ENCODE measurements at places on chromosomes 16 and 17. TPM values are rescaled to one million over a fixed set of nuclear protein-coding genes. Genes with fewer than 3 reads are reported as not detected.

DNA sequence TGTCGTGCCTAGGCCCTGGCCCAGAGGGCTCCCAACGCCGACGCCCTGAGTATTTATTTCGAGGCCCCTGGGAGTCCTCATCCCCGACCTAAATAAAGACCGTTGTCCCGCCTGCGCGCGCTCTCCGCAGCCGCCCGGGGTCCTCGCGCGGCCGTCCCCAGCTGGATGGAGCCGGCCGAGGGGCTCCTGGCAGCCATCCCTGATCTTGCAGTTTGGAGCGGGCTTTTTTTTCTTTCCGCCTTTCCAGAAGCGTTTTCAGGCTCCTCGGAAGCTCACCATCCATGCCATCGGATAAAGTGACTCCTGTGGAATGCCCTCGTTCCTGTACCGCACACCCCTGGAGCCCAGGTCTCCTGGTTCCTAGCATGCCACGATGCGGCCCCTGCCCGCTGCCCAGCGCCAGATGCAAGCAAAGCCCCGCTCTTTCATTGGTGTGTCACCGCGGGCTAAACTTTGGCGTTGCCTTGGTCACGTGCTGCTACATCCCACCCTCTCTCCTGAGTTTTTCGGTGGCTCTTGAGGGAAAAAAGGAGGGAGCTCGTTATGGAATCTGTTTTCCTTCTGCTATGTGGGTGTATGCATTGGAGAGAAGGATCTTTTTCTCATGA is 716 bp downstream of the TMEM94 start:
- DNase-seq = peak; percentile 21

The IRF8 gene
- 210 TPM for total RNA-seq

DNA sequence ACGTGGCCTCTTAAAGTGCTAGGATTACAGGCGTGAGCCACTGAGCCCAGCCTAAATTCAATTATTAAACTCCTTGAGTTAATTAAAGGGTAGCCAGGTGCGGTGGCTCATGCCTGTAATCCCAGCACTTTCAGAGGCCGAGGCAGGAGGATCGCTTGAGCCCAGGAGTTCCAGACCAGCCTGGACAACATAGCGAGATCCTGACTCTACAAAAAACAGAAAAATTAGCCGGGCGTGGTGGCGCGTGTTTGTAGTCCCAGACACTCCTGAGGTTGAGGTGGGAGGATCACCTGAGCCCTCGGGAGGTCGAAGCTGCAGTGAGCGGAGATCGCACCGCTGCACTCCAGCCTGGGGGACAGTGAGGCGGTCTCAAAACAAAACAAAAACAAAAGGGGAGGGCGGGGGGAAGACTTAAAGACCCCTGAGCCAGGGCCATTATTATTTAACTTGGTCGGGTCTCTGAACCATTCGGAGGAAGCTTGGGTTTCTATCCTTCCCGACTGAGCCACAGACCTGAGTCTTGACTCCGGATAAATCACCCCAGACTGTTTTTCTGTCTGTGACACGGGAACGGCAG is 19.5 kb downstream of the BCL7C start:
- DNase-seq = no peak

- DNase-seq = no peak
These were observed 612.5 kb downstream of the KCNJ18 start for GRCh38 chr17:22304667-22305303.

DNA sequence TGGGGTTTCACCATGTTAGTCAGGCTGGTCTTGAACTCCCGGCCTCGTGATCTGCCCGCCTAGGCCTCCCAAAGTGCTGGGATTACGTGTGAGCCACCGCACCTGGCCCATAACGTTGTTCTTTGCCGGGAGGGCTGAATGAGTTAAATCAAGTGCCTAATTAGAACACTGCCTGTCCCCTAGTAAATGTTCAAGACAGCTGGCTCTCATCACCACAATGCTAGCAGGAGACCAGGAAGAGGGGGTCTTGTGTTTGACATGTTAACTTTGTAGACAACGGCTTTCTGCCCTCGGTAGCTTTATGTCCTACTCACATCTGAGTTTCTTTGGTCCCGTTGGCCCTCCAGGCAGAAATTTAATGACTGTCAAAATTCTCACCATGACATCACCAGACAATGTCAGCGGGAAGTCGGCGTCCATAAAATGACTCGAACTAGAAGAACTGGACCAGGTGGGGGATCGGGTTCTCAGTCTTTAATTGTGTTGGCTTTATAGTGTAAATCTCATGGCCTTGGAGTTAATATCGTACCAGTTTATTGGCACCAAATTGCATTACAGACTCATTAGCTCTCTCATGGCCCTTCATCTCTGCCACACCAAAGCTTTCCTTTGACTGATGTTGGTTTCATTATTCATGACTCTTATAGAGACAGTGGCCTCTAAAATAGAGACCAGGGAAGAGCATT is 11.4 kb upstream of the ITPRIPL2 start:
- no peak for DNase-seq

GRCh38 chr16:72400257-72401083 is 228.5 kb upstream of the PMFBP1 start:
- peak; percentile 60 for DNase-seq

- no peak for DNase-seq
These were observed 47.1 kb upstream of the MYOCD start for GRCh38 chr17:12618557-12618956.

DNA sequence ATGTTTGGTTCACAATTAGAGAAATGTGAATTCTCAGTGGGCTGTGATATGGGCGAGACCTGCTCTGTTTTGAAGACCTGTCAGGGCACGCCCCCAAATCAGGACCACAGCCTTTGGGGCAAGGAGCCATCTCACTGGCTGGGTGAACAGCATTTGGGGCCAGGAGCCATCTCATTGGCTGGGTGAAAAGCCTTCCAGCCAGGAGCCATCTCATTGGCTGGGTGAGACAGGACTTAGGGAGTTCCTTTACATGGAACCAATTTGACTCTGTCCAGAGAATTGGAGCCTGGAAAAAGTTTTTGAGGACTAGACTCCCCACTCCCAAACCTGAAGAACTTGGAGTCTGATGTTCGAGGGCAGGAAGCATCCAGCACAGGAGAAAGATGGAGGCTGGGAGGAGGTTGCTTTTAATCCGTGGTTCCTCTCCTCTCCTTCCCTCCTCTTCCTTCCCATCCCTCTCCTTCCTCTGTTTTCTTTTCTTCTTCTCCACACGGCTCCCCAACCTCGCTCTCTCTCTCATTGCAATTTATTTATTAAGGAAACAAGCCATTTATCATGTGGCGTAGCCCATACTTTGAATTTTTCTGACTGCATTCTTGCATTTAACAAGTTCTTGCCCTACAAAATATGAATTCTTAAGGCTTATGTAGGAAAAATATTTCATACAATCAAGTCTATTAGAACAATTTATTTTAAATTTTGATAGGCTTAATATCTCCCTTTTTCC is 19.7 kb downstream of the FOXL1 start:
- DNase-seq = no peak

The GNAO1 gene
- total RNA-seq = not detected

DNA sequence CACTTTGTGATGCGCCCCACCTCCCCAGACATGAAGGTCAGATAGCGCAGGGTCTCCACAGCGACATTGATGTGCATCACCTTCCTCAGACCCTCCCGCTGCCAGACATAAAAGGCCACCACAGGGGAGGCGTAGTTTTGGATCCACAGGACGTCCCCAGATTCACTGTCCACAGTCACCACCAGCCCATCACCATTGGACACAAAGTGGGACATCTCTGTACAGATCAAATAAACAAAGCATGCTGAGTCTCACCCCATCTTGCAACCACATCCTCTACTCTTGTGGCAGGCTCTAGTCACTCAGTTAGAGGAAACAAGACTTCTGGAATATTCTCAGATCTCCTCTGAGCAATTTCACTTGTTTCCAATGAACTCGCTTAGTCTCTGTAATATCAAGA is 46.3 kb upstream of the ICAM2 start:
- no peak for DNase-seq

DNA sequence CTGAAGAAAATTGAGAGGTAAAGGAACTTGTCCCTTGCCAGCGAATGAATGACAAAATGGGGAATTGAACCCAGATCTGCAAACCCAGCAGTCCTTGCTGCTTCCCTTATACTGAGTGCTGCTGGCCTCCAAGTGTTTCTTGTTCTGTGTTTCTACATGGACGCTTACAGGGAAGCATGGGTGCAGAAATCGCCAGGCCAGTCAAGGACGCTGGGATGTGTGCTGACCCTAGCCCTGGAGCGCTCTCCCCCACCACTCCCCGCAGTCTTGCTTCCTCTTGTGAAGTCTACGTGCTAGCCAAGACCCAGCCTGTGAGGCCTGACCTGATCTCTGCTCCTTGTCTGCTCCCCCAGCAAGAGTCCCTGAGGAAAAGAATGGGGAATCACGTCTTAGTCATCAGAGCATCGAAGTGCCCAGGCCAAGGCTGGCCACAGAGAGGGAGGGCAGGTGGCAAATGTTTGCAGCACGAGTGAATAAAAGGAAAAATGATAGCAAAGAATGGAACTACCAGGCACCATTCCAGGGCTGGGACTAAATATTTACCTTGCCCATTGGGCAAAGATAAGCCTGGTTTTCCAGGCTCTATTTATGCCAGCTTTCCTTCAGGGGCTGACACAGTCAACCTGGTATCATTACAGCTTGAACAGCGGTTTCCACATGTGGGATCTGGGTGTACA is 17.4 kb downstream of the CA4 start:
- no peak for DNase-seq

- DNase-seq = no peak
These were observed 24.5 kb downstream of the UNK start for GRCh38 chr17:75808905-75809621.

- peak; percentile 21 for DNase-seq
These were observed 53.0 kb downstream of the EPN2 start for GRCh38 chr17:19290066-19290705.

The ST6GALNAC1 gene
- not detected for total RNA-seq

DNA sequence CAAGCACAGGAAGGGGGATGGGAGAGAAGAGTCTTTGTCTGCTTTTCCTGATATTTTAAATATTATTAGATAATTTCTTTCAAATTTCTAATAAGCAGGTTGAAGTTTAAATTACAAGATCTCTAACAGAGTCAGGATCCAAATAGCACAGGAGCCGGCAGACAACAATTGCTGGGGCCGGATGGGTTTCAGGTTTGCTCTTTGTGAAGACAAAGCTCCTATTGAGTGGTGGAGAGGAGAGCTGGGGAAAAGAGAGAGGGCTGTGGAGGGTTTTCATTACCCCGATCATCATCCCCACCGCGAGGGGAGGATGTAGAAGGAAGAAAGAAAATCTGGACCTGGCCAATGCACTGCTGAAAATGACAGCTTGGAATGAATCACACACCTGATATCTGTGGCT is 197.3 kb downstream of the SOX9 start:
- DNase-seq = no peak

The ZFP3 gene
- total RNA-seq = 0.65 TPM

- peak; percentile 21 for DNase-seq
These were observed 40.7 kb downstream of the RGS9 start for GRCh38 chr17:65177901-65178300.

GRCh38 chr16:14105760-14106375 is 34.7 kb downstream of the MRTFB start:
- no peak for DNase-seq

- DNase-seq = peak; percentile 27
These were observed 180.0 kb upstream of the CACNG3 start for GRCh38 chr16:24075931-24076716.

The TM4SF5 gene
- total RNA-seq = not detected

The TBC1D3G gene
- not detected for total RNA-seq

DNA sequence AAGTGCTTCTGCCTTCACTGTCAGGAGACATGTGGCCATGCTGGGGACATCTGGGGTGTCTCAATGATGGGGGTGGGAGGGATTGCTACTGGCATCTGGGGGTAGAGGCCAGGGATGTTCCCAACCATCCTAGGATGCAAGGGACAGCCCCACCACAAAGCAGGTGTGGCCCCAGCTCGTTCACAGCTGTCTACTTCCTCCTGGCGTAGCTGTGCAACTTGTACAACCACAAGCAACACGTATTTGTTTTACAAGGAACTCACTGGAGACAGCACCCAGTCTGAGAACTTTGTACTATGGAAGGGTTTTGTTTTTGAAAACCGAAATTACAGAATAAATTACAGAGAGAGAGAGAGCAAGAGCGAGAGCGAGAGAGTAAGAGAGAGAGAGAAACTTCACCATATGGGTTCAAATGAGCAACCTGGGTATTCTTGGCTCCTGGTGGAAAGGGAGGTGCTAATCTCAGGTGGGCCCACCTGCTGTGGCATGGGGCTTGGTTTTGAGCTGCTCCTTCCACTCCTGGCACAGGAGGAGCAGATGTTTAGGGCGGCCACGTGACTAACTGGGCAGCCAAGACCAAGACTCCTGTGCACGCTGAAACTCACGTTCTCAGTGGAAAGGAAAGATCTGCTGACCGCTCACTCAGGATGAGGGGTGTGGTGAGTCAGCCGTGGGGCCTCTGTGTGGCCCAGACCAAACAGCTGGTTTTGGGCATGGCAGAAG is 17.5 kb upstream of the TNFRSF13B start:
- peak; percentile 68 for DNase-seq

DNA sequence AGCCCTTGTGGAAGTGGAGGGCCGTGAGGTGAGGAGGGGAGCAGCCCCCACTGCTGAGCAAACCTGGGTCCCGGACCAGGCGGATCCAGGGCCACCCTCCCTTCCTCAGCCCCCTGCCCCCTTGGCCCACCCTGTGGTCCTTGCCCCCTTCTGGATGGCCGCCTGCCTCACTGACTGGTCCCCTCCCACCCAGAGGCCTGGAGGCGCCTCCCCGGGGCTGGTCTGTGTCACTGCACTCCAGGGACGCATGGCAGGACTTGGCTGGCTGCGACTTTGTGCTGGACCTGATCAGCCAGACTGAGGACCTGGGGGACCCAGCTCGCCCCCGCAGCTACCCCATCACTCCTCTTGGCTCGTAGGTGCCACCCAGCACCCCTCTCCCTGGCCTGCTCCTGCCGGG is 19.2 kb upstream of the SMIM5 start:
- peak; percentile 34 for DNase-seq

DNA sequence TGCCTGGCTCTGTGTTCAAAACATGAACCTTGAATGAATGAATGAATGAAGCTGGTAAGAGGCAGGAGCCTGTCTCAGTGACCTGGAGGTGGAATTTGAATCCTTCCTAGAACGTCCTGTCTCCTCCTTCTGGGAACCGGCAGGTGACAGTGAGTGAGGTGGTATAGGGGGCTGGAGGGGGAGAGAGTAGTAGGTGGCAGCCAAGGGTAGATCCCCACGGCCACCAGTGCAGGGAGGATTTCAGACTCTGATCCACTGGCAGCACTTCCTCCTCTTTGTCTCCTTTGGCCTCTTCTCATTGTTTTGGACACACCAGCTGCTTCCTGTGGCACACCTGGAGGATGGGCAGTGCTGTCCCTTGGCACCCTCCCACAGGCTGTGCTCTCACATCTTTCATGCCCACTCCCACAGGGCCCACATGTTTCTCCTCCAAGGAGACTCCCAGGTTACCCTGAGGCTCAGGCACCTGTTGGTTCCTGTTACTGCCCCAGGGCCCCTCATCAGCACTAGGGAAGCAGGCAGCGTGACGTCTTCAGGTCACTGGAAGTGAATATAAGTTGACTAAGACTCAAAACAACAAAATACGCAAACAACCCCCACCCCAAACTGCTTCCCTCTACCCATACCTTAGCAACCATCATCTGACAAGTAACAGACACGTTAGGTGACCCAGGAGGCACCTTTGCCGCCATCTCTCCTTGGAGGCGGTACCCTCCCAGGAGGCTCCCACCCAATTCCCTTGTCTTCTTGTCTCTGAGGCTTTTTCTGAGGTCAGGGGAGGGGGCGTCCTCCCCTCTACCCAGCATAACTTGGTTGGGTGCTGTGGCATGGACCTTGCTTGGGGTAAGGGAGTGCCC is 84.6 kb downstream of the N4BP1 start:
- peak; percentile 6 for DNase-seq

- DNase-seq = no peak
These were observed 19.9 kb downstream of the SGSM2 start for GRCh38 chr17:2357237-2357636.

The CLEC19A gene
- total RNA-seq = not detected

- DNase-seq = peak; percentile 95
These were observed 11.3 kb upstream of the SKAP1 start for GRCh38 chr17:48441231-48441711.

The ADAD2 gene
- not detected for total RNA-seq

The MMP28 gene
- not detected for total RNA-seq
